ENCODE measurements at places on chromosomes 12 and 14. TPM values are rescaled to one million over a fixed set of nuclear protein-coding genes. Genes with fewer than 3 reads are reported as not detected.

- no peak for DNase-seq
Observed at GRCh38 chr12:92070054-92070863, 75.4 kb downstream of the BTG1 start.

DNA sequence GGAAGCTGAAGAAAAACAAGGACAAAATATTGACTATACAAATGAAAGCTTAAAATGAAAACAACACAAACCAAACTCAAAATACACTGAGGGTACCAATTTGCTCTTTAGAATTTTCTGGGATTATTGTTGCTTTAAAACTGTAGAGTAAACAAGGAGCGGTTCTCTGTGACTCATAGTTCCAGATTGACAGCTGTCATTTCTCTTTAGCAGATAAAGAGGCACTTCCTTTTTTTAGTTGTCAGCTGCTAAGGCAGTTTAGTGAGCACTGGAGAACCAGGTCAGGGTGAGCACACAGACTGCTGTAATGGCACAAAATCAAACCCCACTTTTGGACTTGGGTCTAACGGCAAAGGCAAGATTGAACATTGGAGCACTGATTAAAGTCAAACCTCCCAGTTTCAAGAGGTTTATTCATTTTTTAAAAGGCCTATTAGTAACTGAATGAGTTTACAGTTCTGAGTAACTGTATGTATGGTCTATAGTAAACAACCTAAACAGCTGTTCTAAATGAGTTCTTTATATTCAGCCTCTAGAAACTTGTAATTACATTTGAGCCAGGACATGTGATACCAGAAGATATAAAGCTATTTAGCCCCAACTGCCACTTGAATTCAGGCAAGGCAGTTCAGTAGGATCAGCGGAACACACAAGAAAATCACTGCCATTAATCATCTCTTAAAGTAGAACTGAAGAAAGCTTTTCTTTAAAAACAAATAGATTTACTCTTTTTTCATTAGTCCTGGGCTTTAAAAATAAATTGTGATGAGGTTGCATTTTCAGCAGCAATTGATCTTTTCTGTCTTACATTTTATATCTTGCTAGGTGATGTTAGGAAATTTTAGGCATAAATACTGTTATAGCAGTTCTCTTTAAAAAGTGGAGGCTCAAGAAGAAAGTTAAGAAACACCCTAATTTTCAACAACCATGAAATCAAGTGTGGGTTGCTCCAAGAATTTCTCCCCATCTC lies 71.7 kb upstream of the PRICKLE1 start:
- DNase-seq: no peak

The FAM181A gene
- polyA plus RNA-seq: 0.13 TPM

GRCh38 chr12:77850129-77850528 lies 19.4 kb downstream of the NAV3 start:
- no peak for DNase-seq

DNA sequence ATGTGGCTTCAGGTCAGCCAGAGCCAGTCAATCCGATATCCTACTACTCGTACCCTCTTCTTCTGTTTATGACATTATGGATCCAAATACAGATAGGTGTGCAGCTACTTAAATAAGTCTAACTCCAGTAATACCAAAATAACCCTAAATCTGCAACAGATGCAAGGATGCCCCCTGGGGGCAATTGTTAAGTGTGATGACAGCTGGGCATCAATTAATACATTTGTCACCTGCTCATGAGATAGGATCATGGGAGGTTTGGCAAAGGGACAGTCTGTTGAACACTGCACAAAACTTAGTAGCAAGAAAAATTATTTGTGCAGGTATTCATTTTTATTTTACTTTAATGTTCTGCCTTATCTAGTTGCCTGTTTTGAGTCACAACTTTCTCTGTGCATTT lies 83.2 kb downstream of the SLC38A6 start:
- no peak for DNase-seq

The VRTN gene
- 0.04 TPM for polyA plus RNA-seq

DNA sequence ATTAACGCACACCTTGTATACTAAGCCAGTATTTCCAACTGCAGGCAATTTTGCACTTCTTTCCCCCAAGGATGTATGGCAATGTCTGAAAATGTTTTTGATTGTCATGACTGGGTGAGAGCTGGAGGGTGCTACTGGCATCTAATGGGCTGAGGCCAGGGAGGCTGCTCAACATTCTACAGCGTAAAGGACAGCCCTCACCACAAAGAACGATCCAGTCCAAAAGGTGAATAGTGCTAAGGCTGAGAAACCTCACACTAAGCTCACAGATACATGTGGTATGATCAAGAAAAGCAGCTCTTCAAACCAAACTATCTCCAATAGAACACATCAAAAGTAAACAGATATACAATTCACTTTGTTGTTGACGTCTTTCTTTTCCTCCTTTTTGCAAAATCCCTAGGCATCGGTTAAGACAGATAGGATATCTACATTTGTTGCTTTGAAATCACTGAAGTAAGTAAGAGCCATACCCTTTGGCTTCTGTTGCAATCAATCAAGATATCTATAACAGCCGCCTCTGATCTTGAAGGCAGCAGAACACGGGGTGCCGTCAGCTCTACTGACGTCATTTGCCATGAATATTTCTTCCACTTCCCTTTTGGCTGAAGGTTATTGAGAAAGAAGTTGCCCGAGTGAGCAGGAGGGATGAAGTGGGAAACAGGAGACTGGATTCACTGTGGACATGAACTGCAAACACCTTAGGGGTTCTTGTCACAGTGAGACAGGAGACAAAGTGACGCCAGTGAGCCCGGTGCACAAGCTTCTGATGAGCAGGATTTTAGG lies 218.3 kb downstream of the FOXN3 start:
- no peak for DNase-seq

DNA sequence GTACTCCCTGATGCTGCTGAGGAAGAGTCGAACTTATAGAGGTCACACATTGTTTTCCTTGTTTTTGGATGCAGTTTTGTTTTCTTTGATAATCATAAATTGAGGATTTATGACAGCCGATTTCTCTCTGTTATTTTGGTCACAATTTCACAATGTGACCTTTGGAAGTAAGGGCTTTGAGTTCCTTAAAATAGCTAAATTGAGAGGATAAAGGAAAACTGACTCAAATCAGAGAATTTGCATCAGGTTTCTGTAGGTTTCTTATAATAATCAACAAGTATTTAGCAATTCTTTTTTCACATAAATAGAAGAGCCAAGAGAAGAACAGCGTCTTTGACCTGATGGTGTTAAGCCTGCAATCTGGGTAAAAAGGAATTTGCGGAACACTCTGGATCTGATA lies 66.1 kb downstream of the ETV6 start:
- DNase-seq: no peak

DNA sequence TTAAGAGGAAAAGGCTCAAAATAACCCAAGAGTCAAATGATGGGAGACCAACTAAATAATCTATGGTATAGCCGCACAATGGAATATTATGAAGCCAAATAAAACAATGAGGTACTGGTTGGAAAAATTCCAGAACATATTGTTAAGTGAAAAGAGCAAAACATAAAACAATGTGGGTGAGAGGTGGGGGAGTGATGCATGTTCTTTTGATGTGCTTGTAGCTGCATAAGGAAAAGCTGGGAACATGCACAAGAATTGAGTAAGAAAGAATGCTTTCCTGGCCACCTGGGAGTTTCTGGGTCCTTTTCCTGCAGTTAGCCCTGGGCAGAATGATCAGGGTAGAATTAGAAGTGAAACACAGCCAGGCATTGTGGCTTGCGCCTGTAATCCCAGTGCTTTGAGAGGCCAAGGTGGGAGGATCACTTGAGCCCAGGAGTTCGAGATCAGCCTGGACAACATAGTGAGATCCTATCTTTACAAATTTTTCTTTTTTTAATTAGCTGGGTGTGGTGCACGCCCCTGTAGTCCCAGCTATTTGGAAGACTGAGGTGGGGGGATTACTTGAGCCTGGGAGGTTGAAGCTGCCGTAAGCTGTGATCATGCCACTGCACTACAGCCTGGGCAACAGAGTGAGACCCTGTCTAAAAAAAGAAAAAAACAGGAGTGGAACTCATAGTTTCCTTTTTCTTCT lies 7.9 kb downstream of the ABCB9 start:
- no peak for DNase-seq

DNA sequence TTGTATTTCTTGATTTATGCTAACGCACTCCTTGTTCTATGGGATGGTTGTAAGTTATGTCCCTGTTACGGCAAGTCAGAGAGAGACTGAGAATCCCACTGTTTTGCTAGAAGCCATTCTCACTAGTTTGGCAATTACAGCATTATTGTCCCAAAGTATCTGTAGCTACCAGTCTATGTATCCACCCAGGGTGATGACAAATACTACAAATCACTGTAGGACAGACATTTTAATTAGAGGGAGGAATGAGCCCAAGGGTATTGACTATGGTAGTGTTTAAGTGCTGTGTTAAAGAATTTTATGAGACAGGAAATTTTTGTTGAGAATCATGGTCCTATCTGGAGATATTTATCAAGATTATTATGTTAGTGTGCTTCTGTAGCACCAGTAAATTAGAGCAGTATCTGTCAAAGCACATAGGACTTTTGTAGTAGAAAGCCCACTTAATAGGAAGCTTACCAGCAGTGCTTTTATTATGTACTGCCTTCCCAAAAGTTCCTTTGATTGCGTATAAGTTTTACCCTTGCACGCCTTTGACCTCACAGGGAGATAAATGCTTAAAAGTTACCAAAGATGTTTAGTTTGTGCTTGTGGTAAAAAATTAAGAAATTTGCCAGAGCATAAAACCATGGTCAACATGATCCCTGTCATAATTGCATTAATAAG lies 10.7 kb downstream of the PRKCH start:
- DNase-seq: no peak

DNA sequence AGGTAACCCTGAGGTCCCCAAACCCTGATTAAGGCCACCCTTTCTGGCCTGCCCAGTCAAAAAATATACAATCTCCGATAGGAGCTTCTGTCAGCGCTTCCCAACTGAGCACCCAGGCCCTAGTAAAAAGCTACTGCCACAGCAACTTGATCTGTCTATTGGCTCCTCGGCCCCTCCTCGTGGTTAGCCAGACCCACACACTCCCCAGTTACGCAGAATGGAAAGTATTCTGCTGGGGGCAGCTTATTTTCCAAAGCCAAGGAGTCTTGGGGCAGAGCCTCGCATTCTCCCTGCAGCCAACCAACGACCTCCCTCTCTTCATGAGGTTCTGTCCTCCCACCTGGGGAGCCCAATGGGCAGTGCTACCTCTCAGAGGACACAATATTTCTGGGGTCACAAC lies 32.1 kb downstream of the FMNL3 start:
- DNase-seq: no peak

The KIF26A gene
- polyA plus RNA-seq: 12.2 TPM

DNA sequence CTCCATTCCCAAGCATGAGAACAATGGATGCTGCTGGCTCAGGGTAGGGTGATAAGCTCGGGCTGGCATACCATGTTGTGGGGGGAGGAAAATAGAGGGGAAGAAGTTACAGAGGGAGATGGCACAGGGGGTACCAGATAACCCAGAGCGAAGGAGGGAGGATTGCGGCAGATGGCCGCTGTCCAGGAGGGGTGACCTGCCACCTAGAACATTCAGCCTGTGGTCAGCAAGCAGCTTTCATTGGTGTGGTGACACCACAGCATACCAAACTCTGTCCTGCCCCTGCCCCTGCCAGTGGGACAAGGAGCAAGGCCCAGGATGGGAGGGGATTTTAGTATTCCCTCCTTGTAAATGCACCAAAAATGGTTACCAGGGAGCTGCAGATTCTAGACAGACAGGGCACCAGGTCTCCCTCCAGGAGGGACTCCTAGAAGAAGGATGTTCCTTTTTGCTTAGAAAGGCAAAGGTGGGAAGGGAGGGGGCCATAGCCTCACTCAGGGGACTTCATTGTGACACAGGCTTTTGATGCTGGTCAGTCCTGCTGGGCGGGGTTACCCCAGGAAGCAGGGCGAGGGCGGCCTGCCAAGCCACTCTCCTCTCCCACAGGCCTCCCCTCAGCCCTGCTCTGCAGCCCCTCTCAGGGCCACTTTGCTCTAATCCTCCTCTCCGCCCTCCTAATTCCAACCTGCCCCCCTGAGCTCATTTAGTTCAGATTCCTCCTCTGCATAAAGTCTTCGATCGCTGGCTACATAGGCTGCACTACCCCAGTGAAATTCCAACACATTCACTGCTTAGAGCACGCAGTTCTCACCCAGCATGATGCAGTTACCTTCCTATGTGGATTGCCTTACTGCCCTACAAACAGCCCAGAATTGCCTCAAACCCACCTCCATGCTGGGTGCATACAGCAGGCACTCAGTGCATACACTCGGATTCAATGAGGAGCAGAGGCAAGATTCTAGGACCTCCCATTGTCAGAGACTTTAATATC lies 36.0 kb upstream of the PLEKHG6 start:
- no peak for DNase-seq

The C1S gene
- polyA plus RNA-seq: 120 TPM

Measured in right lung (tissue), 10 donors.